ENCODE measurements at places on chromosomes 16 and 17.

- peak; percentile 89 for DNase-seq
Observed at GRCh38 chr16:85010931-85011845, at the start of gene ZDHHC7. ZDHHC7 (minus strand) TSS chr16:85011535; CDS start chr16:84990618, 20,917 bp downstream.

DNA sequence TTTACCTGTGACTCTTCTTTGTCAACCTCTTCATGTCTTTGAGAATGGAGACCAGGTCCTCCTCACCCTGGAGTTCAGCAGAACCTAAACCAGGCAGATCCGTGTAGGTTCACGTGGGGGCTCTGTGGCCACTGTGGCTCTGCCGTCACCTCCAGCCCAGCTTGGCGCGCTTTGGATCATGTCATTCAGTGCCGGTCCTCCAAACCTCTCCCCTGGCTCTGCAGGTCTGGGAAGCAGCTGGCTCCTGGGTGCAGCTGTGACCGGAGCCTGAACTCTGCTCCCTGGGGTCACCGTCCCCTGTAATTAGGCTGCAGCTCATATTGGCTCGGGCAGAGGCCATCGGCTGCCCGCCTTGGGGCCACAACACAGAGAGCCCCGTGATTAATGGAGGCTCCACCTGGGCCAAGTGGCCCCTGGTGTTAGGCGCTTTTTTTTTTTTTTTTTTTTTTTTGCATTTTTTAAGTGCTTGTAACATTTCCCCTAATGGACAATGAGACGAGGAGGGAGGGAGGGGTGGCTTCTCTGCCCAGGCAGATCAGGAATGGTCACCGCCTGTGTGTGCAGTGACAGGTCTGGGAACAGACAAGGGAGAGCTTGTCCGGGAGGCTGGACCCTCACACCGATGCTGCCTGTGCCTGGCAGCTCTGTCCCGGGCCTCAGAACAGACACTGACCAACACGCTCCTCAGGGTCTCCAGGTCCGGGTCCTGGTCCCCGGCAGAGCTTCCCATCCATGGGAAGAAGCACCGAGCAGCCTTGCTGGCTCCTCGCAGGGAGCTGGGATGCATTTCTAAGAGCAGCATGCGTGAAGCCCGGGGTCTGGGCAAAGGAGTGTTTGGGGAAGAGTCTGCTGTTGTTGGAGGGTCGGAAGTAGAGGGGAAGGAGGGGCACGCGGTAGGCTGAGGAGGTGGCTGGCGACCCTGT is 247.9 kb downstream of the SEC14L1 start:
- no peak for DNase-seq

- DNase-seq: no peak
Observed at GRCh38 chr17:61412860-61413660, 13.4 kb downstream of the TBX2 start.

GRCh38 chr16:85238233-85238647 is 126.0 kb upstream of the CIBAR2 start:
- no peak for DNase-seq

GRCh38 chr17:49055181-49055927 is 58.2 kb downstream of the IGF2BP1 start:
- no peak for DNase-seq

- no peak for DNase-seq
Observed at GRCh38 chr16:4489030-4489429, 12.8 kb downstream of the HMOX2 start.

- no peak for DNase-seq
Observed at GRCh38 chr17:73003487-73003886, 89.0 kb downstream of the SLC39A11 start.

- DNase-seq: no peak
Observed at GRCh38 chr17:4003131-4003500, 38.9 kb upstream of the ATP2A3 start.

GRCh38 chr17:2181206-2181896 is 122.2 kb downstream of the SMG6 start:
- no peak for DNase-seq

DNA sequence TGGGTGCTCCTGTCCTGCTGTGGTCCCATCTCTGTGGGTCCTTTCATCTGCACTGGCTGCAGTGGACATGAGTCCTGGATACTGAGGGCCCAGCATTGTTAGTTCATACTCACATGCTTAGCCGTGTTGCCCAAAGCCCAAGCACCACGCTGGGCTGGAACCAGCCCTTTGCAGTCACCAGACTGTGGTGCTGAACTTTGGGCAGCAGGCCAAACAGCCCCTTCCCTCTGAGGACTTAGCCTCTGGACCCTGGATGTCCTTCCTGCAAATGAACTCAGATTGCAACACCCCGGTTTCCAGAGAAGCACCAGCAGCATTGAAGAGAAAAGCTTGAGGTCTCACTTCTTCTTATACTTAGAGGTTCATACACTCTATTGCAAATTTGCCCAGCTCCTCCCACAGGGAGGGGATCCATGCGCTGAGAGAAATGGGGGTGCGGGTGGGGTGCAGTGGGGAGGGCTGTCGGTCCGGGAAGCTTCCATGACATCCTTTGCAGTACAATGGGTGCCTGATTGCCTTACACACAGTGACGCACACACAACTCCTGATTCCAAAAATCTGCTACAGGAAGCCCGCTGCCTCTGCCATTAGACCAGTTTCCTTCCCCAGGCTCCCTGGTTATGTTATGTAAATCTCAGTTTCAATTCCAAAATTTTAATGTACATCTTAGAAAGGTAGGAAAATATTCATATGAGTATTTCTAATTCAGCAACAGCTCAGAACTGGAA is 65.8 kb downstream of the RGS9 start:
- no peak for DNase-seq

DNA sequence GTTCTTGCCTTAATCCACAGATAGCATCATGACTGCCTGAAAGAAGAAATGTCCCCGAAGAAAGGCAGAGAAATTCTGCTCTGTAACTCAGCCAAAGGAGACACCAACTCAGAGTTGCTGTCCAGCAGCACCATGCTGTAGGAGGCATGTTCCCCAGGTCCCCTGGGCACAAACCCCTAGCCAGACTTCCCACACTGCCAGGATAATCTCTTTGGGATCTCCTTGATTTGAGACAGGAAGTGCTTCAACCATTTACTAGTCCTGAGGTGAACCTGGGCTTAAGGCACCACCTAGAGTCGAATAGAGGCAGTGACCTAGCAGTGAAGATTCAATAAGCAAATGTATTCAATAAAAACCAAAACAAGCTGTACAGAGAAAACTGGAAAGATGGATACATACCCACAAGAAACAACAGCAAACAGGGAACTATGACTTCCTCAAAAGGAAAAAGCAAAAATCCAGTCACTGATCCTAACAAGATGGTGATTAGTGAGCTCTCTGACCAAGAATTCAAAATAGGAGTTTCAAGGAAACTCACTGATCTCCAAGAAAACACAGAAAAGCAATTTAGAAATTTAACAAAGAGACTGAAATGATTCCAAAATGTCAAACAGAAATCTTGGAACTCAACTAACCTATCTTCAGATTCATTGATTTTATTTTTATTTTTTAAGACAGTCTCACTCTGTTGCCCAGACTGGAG is 5.7 kb downstream of the OR4D2 start:
- peak; percentile 69 for DNase-seq

DNA sequence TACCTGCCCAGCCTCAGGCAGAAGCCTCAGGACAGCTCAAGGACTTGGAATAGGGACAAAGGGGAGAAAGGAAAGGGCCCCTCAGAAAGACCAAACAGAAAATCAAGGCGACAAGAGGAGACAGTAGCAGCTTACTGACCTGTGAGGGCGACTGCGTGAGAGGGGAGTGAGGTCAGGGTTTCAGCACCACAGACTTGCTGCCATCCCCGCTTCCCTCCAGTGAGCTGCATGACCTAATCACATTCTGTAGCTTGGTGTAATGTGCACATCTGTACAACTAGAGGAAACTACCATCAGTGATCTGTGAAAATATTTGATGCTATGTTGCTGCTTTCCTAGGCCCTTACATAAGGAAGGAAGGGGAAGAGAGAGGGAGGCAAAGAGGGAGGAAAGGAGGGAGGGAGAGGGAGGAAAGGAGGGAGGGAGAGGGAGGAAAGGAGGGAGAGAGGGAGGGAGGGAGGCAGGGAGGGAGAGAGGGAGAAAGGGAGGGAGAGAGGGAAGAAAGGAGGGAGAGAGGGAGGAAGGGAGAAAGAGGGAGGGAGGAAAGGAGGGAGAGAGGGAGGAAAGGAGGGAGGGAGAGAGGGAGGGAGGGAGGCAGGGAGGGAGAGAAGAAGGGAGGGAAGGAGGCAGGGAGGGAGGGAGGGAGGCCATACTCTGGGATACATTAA is 404.9 kb upstream of the CDH5 start:
- DNase-seq: no peak

- no peak for DNase-seq
Observed at GRCh38 chr16:29881050-29881449, 18.0 kb upstream of the CDIPT start.

- DNase-seq: no peak
Observed at GRCh38 chr17:50993544-50993943, 127.1 kb downstream of the SPAG9 start.

DNA sequence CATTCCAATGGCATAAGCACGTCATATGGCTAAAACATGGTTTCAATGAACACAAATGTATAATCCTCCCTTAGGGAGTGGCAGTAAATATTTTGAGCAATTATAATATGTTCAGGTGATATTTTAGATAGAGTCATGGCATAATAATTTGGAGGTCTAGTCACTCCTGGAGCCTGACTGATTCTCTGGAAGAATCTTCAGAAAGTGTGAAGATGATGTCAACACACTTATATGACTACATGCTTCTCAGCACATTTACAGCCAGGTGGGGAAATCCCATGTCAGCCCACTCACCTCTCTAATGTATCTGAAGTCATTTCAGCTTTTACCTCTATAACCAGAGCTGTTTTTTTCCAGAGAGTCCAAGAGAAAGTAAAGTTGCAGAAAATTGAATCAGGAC is 474.8 kb downstream of the SHISA9 start:
- peak; percentile 54 for DNase-seq

DNA sequence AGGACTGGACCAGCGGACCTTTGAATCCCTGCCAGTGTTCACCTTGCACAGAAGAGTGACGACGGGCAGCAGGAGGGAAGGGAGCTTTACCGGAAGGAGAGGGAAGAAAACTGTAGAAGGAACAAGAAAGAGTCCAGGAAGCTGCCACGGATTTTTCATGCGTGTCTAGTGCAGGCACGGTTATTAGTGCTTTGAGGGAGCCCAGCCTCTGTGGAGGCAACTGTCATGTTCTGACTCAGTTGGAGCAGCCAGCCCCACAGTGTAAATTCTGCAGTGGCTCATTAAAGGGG is 6.5 kb upstream of the HOXB13 start:
- DNase-seq: no peak

DNA sequence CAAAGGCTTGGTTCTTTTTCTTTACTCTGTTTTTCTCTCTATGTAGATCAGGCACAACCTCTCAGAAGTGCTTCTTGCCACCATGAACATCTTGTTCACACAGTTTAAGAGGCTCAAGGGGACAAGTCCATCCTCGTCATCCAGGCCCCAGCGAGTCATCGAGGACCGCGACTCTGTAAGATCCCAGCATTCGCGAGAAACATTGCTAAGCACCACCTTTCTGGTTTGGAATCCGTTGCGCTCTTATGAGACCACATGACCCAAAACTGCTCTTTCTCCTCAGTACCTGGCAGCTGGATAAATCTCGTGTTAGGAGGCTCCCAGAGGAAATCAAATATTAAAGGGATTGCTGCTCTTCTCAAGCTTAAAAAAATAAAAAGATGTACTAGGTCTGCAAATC is 23.3 kb upstream of the SLC12A3 start:
- DNase-seq: no peak

- no peak for DNase-seq
Observed at GRCh38 chr16:71242601-71243000, 12.1 kb upstream of the HYDIN start.

- no peak for DNase-seq
Observed at GRCh38 chr17:20066253-20066652, 57.1 kb downstream of the SPECC1 start.

GRCh38 chr17:79839356-79840268 is at the start of gene CBX4:
CBX4 (minus strand) TSS chr17:79839440; CDS start chr17:79839251, 189 bp downstream.
- peak; percentile 93 for DNase-seq

- no peak for DNase-seq
Observed at GRCh38 chr17:17180741-17181525, 25.2 kb downstream of the PLD6 start.

DNA sequence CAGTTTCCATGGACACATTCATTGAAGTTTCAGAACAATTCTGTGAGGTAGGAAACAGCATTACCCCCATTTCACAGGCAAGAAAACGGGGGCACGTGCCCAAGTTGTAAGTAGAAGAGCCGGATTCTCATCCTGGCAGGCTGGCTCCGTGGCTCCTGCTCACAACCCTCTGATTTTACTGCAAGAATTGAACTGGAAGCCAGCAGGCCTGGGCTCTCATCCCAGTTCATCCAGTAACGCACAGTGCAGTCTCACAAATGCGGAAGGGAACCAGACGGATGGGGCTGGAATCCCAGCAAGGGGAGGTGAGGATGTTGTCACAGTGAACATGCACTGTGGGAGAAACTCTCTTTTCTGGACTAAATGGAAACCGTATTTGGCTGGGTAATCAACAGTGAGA is 40.7 kb upstream of the DOC2B start:
- no peak for DNase-seq

DNA sequence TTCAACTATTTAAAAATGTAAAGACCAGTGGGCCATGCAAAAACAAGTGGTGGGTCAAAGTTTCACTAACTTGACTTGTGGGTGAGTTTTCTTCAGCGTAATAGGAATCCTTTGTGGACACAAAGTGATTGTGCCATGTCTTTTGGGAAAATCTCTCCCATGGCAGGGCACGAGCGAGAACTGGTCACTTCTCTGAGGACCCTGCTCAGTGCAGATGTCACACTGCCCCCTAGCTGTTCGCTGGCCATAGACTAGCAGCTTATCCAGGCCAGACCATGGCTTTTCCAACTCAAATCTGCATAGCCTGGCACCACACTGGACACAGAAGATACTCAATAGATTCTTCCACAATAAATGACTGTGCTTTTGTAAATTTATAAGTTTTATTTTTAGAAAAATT is 306.0 kb upstream of the CCL2 start:
- no peak for DNase-seq

- no peak for DNase-seq
Observed at GRCh38 chr17:15954222-15954621, 9.3 kb downstream of the ADORA2B start.

GRCh38 chr17:80219763-80220053 is 425 bp downstream of the SGSH start:
- DNase-seq: no peak

Measured in activated CD8-positive, alpha-beta T cell treated with anti-CD3 and anti-CD28 coated beads for 36 hours (primary cell).